Putamen (tissue), 1 donor: ENCODE measurements at places on chromosomes 7 and 10.

GRCh38 chr7:23396222-23397015 is 73.9 kb downstream of the IGF2BP3 start:
- DNase-seq, result no peak

- no peak for DNase-seq
Measured at GRCh38 chr7:104903044-104903443, 111.0 kb upstream of the KMT2E start.

DNA sequence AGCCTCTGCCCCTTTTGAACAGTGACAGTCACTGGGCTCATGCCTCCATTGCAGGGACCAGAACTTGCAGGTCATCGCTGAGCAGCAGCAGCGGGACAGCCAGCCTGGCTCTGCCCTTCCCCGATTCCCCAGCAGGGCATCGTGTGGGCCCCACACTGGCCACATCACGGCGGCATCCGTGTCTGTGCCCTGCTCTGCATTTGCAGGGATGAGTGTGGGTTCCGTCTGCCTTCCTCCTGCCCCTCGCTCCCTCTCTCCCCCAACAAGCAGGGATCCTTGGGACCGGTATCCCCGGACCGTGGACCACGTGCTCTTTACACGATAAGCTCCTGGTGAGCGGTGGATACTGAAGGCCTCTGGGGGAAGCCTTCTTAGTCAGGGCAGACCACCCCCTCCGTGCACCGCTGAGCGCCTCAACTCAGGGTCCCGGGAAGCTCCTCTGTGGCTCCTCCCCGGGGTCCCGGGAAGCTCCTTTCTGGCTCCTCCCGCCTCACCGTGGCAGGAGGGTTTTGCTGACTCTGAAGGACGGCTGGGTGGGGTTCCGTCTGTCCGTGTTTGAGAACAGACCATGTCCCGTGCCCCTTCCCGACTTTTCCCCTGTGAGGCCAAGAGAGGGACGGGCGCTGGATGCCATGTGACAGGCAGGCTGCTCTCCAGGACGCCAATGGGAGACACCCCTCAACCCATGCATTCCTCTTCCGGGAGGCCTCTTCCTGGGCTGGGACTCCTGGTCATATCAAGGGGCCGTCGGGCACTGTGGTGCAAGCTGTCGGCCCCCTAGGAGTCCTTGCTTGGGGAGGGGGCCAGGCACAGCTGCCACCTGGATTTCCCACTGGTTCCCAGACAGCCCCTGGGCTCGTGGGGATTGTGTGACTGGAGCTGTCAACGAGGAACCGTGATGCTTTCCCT is 23.5 kb upstream of the NKX6-2 start:
- no peak for DNase-seq

GRCh38 chr10:17077346-17077781 is 52.2 kb downstream of the CUBN start:
- no peak for DNase-seq

- DNase-seq, result no peak
Measured at GRCh38 chr10:86547296-86547695, 25.7 kb upstream of the WAPL start.

DNA sequence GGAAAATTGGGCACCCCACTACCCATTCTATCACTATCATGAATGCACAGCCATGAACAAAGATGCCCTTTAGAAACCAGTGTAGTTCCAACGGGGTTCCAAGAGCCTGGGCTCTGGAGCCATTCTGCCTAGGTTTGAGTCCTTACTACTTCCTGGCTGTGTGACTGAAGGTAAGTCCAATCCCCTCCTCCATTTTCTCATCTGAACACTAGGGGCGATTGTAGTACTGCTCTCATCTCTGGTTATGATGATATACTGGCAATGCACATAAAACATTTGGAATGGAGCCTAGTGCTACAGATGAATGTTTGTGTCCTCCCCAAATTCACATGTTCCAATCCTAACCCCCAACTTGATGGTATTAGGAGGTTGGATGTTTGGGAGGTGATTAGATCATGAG is 28.1 kb upstream of the CDH23 start:
- DNase-seq, result no peak

DNA sequence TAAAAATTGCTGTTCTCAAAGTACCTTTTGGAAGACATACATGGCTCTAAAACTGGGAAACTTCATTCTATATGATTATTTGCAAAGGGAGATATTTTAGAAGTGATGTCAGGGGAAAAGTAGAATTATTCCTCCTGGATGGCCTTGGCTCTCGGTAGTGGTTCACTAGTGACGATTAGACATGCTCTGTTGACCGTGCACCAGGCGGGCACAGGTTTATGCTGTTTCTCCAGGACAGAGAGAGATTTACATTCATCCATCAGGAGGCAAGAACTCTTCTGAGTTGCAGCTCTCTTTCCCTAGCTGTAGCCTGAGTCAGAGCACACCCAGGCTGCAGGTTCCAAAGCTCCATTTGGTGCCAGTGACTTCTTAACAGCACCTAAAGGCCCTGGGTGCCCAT is 184.9 kb upstream of the WDR11 start:
- no peak for DNase-seq

GRCh38 chr7:47337531-47337930 is 244.4 kb downstream of the TNS3 start:
- no peak for DNase-seq

DNA sequence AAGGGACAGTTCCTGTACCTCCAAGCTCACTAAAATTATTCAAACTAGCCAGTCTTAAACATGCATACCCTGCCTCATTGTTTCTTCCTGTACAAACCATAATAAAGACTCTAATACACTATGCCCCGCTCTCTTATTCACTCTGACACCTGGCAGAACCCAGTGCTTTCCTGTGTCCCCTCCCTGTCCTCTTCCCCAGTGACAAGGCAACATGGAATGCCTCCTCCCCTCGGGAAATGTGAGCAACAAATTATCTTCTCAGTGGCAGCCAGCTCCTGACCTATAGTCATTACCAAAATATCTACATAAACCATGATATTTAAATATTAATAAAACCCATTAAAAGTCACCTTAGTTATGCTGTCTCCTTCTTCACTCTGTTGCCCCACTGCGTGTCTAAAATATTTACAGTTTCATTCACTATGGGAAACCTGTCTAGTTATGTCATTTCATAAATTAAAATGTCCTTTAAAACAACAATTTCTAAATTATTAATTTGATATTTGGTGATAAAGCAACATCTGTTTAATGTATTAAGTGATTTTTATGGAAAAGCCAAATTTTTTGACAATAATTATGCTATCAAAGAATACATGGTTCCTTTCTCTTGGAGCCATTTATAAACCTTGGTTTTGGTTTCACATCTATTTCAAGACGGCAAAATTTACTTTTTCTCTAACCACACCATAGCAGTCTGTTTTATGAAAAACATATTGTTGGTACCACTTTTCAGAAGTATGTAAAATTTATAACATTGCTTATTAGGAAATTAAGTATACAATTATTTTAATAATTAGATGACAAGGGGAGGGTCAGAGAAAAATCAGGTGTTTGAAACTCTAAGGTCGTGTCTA is 1355.2 kb downstream of the XPNPEP1 start:
- no peak for DNase-seq

- no peak for DNase-seq
Measured at GRCh38 chr10:96387601-96388000, 28.8 kb upstream of the OPALIN start.

DNA sequence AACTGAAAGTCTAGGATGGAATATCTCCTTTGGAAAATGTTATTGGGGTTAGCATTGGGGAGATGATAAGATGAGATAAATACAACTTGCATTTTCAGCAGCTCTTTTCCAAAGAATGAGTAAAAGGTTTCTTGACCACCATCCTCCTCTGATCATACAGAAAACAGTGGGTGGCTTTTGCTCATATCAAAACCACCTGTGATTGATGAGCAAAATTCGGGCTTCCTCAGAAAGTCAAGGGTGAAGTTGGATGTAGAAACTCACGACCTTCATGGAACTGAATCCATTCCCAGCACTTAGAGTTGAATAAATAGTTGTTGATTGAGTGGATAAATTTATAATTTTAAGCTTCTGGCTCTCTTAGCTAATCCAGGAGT is 158.4 kb downstream of the DNAJB6 start:
- no peak for DNase-seq

GRCh38 chr10:43204042-43204942 is 62.6 kb downstream of the RASGEF1A start:
- DNase-seq, result no peak
